Activated T-helper 1 cell treated with anti-CD3 and anti-CD28 coated beads, Interleukin-2, amount 50 U/mL, for 16 hours (primary cell): ENCODE measurements at places on chromosomes 2 and 18.
A peak's percentile ranks its signal among the peaks of the same experiment; 100 is the strongest.

- DNase-seq, result no peak
Measured at GRCh38 chr2:34096562-34097171, 497.6 kb upstream of the FAM98A start.

DNA sequence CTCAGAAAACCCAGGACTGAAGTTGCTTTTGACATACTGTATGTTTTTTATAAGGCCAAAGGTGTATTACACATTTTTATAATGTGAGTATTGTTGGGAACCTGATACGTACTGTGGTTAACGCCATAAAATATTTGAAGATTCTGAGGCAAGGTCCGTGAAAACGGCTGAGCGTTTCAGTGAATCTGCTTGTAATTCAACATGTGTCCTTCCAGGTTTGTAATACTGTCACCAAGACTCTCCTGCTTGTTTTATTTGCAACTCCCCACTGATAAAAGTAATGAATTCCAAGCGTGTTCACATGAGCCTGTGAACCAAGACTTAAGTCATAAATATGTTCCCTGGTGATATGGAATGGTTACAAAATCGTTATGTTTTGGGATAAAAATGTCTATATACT, 23.9 kb upstream of the FRZB start:
- DNase-seq, result no peak

- no peak for DNase-seq
Measured at GRCh38 chr18:10120622-10121021, 206.8 kb downstream of the VAPA start.

GRCh38 chr2:39920307-39920801, 141.3 kb upstream of the THUMPD2 start:
- no peak for DNase-seq

DNA sequence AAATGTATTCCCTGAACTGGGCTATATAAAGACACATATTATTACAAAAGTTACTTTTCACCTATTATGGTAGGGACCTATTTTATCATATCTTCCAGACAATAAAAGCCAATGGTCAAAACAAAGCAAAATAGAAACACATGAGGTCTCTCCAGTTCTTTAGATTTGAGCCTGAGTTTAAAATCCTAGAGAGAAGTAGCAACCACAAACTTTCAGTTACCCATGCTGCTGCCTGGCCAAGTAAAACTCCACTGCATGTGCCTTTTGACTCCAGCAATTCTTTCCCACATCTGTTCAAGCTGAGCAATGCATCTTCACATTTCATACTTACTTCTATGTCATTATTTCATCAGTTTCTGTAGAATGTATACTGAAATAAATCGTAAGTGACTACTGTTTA, 405.3 kb downstream of the STK39 start:
- no peak for DNase-seq

- no peak for DNase-seq
Measured at GRCh38 chr2:231600619-231601355, 8.1 kb downstream of the TEX44 start.

DNA sequence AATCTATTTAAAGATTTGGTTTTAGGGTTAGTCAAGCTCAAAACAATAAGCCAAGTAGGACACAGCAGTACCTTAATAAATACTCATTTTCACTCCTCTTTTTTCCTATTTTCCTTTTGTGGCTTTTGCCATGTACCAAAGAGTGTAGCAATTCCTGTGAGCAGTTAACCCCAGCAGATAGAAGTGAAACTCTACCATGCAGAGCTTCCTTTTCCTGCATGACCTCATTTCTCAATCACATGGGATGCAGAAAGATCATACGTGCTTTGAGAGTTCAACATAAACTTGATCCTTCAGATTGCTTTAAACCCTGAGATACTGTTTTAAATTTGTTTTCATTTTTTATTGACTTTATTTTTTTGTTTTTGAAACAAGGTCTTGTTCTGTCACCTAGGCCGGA, 99.1 kb upstream of the ARHGAP15 start:
- DNase-seq, result no peak

- no peak for DNase-seq
Measured at GRCh38 chr2:234949762-234950434, 1.9 kb upstream of the SH3BP4 start.

GRCh38 chr18:75392226-75392578, 35.3 kb downstream of the SMIM21 start:
- DNase-seq, result no peak

- no peak for DNase-seq
Measured at GRCh38 chr2:221337957-221338685, 234.0 kb downstream of the EPHA4 start.

- DNase-seq, result no peak
Measured at GRCh38 chr2:108355906-108356734, 21.6 kb upstream of the SULT1C4 start.

DNA sequence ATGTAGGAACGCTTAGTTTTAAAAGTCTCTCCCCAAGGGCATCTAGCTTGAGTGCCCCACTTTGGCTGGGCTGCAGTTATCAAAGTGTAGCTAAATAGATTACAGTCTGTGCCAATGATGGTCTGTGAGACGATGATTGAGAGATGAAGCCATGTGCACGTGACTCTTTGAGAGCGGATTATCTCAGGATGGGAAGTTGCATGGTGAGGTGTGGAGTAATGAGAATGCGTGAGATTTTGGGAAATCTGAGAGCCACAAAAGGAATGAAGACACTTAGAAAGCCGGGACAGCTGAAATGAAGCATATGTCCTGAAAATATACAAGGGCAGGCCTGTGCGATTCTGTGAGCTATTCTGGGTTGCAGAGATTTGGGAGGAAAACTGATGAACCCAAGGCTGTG, 370.0 kb downstream of the TGIF1 start:
- no peak for DNase-seq

- no peak for DNase-seq
Measured at GRCh38 chr2:84238907-84239306, 220.2 kb downstream of the SUCLG1 start.

DNA sequence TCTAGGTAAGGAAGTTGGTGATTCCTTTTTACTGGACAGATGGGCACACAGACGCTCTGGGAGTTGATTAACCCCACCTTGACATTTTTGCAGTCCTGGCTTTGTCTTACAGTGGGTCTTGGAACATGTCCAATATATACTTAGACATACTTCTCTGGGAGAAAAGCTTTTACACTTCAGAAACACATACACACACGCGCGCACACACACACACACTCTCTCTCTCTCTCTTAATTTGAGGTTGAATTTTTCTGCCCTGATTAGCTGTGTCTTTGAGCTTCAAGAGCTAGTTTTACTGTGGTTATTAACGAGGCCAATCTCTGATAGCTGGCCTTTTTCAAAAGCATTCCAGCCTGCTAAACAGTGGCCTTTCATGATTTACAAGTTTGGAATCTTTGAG, 215.0 kb downstream of the MYCN start:
- no peak for DNase-seq

- no peak for DNase-seq
Measured at GRCh38 chr2:196459539-196459938, 180.0 kb upstream of the CCDC150 start.

DNA sequence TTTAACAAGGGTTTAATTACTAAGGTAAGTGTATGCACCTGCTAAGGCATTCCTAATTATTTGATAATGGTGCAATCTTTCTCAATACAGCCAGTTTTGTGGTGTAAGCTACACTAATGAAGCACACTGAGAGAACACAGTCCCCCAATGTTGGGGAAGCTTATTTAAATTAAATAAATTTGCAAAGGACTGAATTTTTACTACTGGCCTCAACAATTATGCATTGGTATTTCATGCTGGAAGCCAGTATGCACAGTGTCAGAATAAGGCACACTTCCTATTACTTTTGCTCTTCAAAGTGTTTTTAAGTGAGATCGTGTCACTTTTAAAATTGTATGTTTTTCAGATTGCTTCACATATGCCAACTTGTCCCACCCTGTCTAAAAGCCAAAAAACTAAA, 103.2 kb upstream of the ZNF521 start:
- no peak for DNase-seq

GRCh38 chr2:38735999-38736320, 15.2 kb downstream of the SRSF7 start:
- no peak for DNase-seq

DNA sequence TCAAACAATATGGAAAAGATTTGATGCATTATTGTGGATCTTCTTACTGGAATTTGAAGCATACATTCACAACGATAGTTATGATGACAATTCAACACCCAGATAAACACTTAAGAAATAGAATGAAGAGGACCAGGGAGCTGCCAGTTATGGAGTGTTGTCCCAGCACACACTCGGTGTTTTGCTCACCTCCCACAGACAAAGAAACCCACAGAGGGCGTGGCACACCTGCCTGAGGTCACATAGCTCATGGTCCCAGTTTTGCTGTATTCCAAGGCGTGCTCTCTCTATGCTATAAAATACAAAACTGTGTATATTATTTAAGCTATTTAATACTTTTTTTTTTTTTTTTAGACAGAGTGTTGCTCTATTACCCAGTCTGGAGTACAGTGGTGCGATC, 31.1 kb downstream of the EFR3B start:
- DNase-seq, result no peak

GRCh38 chr2:236813766-236814165, 244.1 kb downstream of the ACKR3 start:
- no peak for DNase-seq

GRCh38 chr2:199430214-199430613, 27.5 kb downstream of the SATB2 start:
- no peak for DNase-seq

DNA sequence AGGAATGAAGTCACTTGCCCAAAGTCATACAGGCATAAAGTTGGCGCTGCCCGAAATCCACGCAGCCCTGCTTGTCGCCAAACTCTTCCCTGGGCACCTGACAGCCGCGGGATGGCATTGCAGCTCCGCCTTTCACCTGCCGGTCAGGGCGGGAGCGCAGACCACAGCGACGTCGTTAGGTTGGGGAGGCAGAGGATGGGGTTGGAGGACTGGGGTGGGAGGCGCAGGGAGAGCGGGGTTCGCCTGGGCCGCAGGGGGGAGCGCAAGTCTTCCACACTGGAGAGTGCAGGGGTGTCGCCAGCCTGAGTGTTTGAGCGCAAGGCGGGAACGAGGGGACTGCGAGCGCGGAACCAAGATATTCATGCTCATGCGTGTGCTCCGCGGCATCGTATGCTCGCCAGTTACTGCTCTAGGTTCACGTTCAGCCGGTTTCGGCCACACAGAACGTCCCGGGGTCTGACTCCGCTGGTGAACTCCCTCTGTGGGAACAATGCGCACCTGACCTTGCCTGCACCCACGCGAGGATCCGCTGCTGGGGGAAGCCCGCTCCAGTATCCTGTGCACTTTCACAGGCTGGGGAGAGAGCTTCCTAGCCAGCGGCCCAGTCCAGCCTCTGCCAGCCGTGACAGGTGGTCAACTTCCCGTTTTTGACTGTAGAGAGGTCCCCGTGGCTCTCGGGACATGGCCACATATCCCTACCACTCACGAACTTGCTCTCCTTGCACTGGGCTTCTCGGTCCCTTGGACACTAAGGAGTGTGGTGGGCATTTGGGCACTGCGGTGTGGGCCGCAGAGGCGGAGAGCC, 767 bp upstream of the NPPC start:
- DNase-seq, result no peak

DNA sequence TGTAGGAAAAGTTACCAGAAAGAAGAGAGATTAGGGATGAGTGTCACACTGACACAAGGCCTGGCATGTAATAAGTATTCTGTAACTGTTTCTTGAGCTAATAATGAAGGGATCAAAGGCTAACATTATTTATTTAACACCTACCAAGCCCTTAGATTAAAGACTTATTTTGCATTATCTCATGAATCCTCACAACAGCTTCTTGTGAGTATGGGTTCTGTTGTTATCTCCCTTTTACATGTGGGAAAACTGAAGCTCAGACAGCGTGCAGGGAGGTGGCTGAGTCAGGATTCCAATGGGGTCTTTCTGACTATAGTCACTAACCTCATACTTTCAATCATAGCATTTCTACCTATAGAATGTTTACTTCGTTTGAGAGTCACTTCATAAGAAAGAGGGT, 79.0 kb upstream of the PROKR1 start:
- no peak for DNase-seq

- DNase-seq, result no peak
Measured at GRCh38 chr2:126653109-126653508, 2.8 kb upstream of the GYPC start.

DNA sequence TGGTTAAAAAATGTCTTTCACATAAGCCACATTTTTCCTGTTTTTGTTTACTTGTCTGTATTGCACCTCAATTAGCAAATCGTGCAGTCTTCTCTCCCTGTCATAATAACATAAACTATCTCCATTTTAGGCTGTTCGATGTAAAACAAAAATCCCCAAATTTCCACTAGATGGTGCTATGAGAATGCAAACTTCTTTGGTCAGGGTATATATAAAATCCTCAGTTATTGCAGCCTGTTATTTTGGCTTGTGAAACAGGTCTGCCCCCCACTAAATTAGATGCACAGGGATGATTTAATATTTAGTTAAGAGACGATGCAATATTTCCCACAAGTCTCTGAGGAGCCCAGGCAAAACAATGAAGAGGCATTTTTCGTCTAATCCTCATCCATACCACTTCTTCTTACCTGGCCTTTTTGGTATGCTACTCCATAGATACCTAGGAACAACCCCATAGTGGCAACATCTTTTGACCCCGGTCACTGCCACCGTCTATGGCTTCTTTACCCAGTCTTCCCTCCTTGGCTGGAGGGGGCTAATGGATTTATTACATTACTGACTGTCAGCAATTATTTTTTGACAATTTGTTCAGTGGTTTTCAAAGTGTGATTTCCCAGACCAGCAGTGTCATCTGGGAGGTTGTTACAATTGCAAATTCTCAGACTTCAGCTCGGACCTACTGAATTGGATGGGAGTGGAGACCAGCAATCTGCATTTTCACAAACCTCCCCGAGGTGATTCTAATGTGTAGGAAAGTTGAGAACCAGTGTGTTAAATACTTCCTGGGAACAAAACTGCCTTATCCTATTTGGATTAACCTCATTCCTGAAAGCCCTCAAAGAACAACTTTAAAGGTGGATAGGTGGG, 117.4 kb upstream of the CWC22 start:
- DNase-seq, result no peak

GRCh38 chr2:23273786-23274185, 111.2 kb upstream of the KLHL29 start:
- DNase-seq, result no peak

DNA sequence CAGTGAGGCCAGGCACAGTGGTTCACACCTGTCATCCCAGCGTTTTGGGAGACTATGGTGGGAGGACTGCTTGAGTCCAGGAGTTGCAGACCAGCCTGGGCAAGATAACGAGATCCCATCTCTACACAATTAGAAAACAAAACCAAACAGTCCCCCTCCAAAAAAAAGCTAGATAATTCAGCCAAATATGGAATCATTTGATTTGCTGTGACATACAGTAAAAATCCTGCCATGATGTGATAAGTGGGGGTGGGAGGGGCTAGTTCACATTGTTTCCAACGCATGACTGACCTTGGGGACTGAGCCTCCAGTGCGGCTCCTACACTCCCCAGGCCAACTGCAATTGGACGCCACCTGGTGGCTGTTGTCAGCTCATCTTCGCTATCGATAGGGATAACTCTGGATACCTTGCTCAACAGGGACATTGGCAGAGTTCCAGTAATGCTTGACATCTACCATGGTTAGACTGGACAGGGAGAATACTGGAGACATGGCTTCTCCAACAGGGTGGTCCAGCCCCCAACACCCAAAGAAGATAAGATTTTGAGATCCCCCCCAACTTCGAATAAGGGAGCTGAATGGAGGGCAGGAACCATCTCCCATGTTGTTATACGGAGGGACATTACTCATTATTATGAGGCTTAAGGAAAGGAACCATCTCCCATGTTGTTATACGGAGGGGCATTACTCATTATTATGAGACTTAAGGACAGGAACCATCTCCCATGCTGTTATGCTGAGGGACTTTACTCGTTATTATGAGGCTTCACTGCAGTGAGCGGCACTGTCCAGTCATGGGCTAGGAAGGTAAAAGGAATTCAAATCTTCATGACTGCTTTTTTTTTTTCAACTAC, 135.9 kb downstream of the TGIF1 start:
- peak; percentile 42 for DNase-seq

- DNase-seq, result no peak
Measured at GRCh38 chr2:221189431-221190067, 382.6 kb downstream of the EPHA4 start.
